ENCODE measurements at places on chromosomes 1 and 21. TPM values are rescaled to one million over a fixed set of nuclear protein-coding genes. Genes with fewer than 3 reads are reported as not detected.

- peak overlapping the region; percentile 91 for H3K4me3 ChIP-seq
- H3K27ac ChIP-seq = peak overlapping the region; percentile 95
- peaks cover 21% of the 10 kb centered on the region for H3K4me1 ChIP-seq
- H3K27me3 ChIP-seq = no peaks in the 10 kb centered on the region
Observed at GRCh38 chr1:26281091-26281958, 1.4 kb downstream of the SH3BGRL3 start.

DNA sequence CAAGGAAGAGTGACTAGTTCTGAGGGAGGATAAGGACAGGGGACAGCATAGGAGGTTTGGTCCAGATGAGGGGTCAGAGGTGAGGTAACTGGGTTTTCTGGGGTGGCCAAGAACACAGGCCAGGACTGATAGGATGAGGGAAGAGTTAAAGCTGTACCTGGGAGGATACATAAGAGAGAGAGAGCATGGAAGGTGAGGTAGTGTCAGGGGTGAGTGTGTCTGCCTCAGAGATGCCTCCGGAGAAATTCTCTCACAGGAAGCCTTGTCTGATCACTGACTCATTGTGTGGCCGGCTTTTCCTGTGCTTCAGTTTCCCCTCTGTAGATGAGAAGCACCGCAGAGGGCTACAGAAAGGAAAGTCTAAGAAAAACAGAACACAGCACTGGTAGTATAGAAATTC is 40.2 kb downstream of the FASLG start:
- H3K36me3 ChIP-seq = no peaks in the 10 kb centered on the region
- H3K4me1 ChIP-seq = no peaks in the 10 kb centered on the region
- H3K4me3 ChIP-seq = no peak overlapping the region
- peak overlapping the region; percentile 4 for H3K27ac ChIP-seq
- DNase-seq = peak; percentile 23
- no peaks in the 10 kb centered on the region for H3K27me3 ChIP-seq

DNA sequence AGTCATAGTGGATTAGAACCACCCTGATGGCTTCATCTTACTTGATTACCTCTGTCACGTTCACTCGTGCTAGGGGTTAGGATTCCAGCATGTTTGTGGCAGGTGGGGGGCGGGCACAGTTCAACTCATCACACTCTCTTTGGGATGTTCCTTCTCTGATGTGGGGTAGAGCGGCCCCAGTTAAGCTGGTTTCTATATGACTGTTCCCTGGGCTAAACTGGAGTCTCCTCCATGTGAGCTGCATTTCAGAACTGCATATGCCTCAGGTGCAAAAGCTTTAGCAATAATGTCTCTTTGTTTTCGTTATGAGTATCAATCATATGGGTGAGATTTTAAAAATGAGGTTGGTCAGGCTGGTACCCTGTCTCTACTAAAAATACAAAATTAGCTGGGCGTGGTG is 393.2 kb downstream of the RPS6KC1 start:
- H3K27me3 ChIP-seq = no peaks in the 10 kb centered on the region
- DNase-seq = no peak
- H3K36me3 ChIP-seq = no peaks in the 10 kb centered on the region
- H3K4me3 ChIP-seq = no peak overlapping the region
- no peak overlapping the region for H3K27ac ChIP-seq

GRCh38 chr1:154404984-154405746 is at the start of gene IL6R:
TSS of gene IL6R (plus strand) at chr1:154405343. CDS start at chr1:154405630, 287 bp downstream.
- no peaks in the 10 kb centered on the region for H3K27me3 ChIP-seq
- H3K27ac ChIP-seq = peak within 1 kb of the TSS; percentile 92
- H3K4me1 ChIP-seq = peaks cover 11% of the 10 kb centered on the region

DNA sequence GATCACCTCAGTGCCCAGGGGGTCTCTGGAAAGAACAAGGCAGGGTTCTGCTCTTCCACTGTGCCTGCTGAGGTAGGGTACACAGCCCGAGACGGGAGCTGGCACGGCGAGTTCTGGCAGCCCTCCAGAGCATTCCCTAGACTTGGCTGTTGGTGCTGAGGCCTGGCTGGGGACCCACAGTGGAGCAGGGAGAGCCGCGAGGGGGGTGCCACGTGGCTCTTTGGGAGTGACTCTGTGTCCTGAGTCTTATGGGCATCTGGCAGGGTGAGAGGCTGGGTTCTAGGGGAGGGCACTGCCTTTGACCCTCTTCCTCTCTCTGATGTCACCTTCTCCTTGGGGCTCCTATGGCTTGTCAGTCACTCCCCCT is 336.4 kb downstream of the CAMTA1 start:
- no peak overlapping the region for H3K27ac ChIP-seq
- no peak overlapping the region for H3K4me3 ChIP-seq
- no peaks in the 10 kb centered on the region for H3K27me3 ChIP-seq
- H3K4me1 ChIP-seq = no peaks in the 10 kb centered on the region
- no peaks in the 10 kb centered on the region for H3K36me3 ChIP-seq
- no peak for DNase-seq

DNA sequence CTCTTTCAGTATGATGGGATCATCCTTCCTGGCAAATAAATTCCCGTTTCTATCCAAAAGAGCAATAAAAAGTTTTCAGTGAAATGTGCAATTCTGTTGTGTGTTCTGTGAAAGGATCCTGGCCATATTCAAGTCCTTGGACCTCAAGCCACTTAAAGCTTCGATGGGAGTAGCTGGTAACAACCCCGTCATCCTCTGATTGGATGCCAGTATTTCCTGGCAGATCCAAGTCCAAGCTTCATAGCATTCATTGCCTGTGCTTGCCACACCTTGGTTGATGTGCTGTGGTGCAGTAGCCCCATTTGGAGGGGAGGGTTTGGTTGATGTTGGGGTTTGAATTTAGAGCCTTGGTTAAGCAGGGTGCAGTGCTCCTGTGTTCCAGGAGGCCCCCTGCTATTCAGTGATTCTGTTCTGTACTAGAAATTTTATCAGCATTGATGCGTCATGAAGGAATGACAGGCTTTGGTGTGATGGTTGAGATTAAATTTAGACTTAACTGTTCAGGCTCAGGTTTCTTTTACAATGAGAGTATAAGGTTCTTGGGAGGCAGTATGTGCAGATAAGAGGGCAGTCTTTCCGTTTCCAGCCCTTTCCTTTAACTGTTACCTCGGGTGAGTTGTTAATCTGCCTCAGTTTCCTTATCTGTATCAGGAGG is 4.9 kb downstream of the RPL11 start:
- no peaks in the 10 kb centered on the region for H3K27me3 ChIP-seq
- no peak overlapping the region for H3K4me3 ChIP-seq
- peak; percentile 32 for DNase-seq
- peaks cover 6% of the 10 kb centered on the region for H3K4me1 ChIP-seq
- peaks cover 35% of the 10 kb centered on the region for H3K36me3 ChIP-seq

DNA sequence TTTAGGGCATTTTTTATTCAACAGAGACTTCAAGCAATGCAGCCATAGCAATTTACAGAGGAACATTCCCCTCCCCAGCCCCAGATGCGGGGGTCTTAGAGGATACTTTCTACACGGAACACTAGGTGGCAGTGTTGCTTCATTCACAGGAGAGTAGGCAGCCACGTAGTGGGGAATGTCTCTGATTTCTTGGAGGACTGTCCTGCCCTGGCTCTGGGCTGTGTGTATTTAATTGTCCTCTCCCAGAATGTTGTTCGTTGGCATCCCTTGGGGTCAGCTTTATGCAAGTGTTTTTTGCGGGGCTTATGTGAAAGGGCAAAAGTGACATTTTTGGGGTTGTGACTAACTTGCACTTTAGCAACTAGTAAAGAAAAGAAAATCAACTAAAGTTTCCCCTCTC is 96.9 kb downstream of the PAPPA2 start:
- no peaks in the 10 kb centered on the region for H3K27me3 ChIP-seq
- no peaks in the 10 kb centered on the region for H3K4me1 ChIP-seq
- peak; percentile 42 for DNase-seq
- H3K36me3 ChIP-seq = no peaks in the 10 kb centered on the region
- no peak overlapping the region for H3K4me3 ChIP-seq

DNA sequence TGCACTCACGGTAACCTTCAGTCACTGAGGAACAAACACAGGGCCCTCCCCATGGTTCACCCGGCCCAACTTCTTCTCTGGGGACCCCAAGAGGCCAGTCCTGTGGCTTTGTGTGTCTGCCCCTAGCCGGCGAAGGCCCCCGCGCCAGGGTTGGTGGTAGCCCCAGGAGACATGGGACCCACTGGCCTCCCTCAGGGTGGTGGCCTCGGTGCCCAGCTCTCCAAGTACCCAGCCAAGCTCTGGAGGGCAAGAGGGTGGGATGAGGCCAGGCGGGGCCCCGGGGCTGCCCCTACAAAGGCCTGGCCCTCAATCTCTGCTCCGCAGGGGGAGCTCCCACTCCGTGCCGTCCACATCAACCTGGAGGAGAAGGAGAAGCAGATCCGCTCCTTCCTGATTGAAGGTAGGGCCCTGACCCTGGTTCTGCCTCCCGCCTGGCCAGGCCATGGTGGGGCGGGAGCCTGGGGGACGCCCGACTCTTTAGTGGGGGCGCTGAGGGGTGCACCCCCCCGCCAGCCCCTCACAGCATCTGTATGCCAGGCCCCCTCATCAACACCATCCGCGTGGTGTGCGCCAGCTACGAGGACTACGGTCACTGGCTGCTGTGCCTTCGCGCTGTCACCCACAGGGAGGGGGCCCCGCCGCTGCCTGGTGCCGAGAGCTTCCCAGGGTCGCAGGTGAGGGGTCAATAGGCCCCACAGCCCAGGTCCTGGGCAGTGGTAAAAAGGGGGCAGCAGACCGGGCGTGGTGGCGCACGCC is 5.6 kb downstream of the PLEKHN1 start:
- H3K4me3 ChIP-seq = no peak overlapping the region
- H3K27me3 ChIP-seq = peaks cover 36% of the 10 kb centered on the region
- H3K27ac ChIP-seq = no peak overlapping the region
- peaks cover 7% of the 10 kb centered on the region for H3K4me1 ChIP-seq
- no peak for DNase-seq
- H3K36me3 ChIP-seq = no peaks in the 10 kb centered on the region

- H3K4me3 ChIP-seq = no peak overlapping the region
- no peaks in the 10 kb centered on the region for H3K36me3 ChIP-seq
- no peaks in the 10 kb centered on the region for H3K4me1 ChIP-seq
- no peak overlapping the region for H3K27ac ChIP-seq
Observed at GRCh38 chr1:116270316-116271057, 102.6 kb upstream of the ATP1A1 start.

- DNase-seq = no peak
- no peaks in the 10 kb centered on the region for H3K36me3 ChIP-seq
- no peaks in the 10 kb centered on the region for H3K4me1 ChIP-seq
- H3K27ac ChIP-seq = no peak overlapping the region
- H3K27me3 ChIP-seq = no peaks in the 10 kb centered on the region
- no peak overlapping the region for H3K4me3 ChIP-seq
Observed at GRCh38 chr1:218242171-218242570, 42.9 kb upstream of the RRP15 start.

- H3K27me3 ChIP-seq = no peaks in the 10 kb centered on the region
- no peak overlapping the region for H3K4me3 ChIP-seq
- no peak for DNase-seq
- peak overlapping the region; percentile 63 for H3K27ac ChIP-seq
- H3K36me3 ChIP-seq = no peaks in the 10 kb centered on the region
Observed at GRCh38 chr21:43361493-43362296, 65.2 kb downstream of the SIK1 start.

DNA sequence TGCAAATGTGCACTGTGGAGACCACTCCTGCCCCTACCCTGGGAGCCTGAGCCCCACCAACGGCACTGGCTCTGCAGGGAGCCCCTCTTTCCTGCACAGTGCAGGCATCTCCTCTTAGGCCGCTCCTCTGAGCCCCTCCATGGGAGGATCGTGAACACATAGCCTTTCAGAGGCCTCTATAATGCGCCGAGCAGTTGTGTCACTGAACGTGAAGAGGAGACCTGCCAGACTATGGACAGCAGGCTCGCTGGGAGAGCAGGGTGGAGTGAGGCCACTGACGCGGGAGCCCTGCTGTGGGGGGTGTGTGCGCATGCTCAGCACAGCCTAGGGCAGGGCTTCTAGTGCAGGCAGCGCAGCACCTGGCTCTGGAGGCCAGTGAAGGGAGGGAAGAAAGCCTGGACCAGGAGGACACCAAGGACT is 151.3 kb upstream of the COL6A1 start:
- no peak overlapping the region for H3K27ac ChIP-seq
- H3K36me3 ChIP-seq = no peaks in the 10 kb centered on the region
- no peaks in the 10 kb centered on the region for H3K4me1 ChIP-seq

- H3K4me3 ChIP-seq = no peak overlapping the region
- H3K27ac ChIP-seq = no peak overlapping the region
- no peaks in the 10 kb centered on the region for H3K36me3 ChIP-seq
- H3K4me1 ChIP-seq = no peaks in the 10 kb centered on the region
- no peaks in the 10 kb centered on the region for H3K27me3 ChIP-seq
- no peak for DNase-seq
Observed at GRCh38 chr1:166588741-166589140, 250.5 kb upstream of the POGK start.

DNA sequence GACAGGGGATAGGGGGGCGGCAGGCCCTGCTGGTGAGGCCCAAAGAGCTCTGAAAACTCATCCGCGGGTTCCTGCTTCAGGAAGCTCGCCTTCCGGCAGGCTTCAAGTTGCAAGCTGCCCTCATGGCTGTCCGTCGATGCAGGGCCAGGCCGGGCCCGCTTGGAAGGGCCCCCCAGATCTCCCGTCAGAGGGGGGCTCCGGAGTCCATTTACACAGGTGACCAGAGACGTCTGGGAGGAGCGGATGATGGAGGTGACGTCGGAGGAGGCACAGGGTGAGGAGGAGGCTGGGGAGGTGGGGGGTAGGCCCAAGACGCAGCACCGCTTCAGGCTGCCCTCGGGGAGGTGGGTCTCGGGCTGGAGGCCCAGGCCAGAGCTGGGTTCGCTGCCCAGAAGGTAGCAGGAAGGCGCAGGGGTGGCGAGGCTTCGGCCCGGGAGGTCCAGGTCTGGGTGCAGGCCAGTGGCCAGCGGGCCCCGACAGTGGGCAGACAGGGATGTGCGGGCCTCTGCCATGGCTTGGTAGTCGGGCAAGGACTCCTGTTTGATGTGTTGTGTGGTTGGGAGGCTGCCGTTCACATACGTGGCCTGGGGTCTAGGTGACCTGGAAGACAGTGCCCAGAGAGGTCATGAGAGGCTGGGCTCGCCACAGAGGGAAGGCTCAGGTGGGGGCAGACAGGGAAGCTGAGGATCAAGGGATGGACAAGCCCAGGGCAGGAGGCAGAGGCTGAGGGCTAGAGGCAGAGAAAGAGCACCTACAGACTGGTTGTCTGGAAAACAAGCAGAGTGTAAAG is 135.4 kb downstream of the DMRTB1 start:
- DNase-seq = no peak
- H3K27ac ChIP-seq = no peak overlapping the region
- H3K36me3 ChIP-seq = no peaks in the 10 kb centered on the region
- no peaks in the 10 kb centered on the region for H3K4me1 ChIP-seq
- no peaks in the 10 kb centered on the region for H3K27me3 ChIP-seq

DNA sequence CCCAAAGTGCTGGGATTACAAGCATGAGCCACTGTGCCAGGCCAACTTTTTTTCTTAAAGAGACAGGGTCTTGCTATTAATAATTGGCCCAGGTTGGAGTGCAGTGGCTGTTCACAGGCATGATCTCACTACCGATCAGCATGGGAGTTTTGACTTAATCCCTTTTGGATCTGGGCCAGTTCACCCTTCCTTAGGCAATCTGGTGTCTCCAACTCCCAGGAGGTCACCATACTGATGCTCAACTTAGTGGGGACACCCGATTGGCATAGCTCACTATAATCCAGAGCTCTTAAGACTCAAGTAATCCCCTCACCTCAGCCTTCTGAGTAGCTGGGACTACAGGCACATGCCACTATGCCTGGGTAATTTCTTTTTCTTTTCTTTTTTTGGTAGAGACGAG is 64.2 kb upstream of the SCYL3 start:
- H3K36me3 ChIP-seq = no peaks in the 10 kb centered on the region
- H3K4me3 ChIP-seq = no peak overlapping the region
- DNase-seq = no peak
- no peaks in the 10 kb centered on the region for H3K4me1 ChIP-seq
- H3K27me3 ChIP-seq = no peaks in the 10 kb centered on the region

Gene VWA1
- 74.0 TPM for total RNA-seq

Gene C1orf105
- total RNA-seq = not detected

Gene NPHS2
- not detected for total RNA-seq

Gene TMEM50B
- 50.1 TPM for total RNA-seq

Gene RHCE
- total RNA-seq = 0.27 TPM

Gene HSF2BP
- total RNA-seq = not detected

Data from colonic mucosa (tissue), 4 donors.